ENCODE measurements at places on chromosomes 1 and 21. TPM values are rescaled to one million over a fixed set of nuclear protein-coding genes. Genes with fewer than 3 reads are reported as not detected.
A peak's percentile ranks its signal among the peaks of the same experiment; 100 is the strongest.

GRCh38 chr1:23790696-23791515, at the start of gene LYPLA2:
LYPLA2 (plus strand) TSS chr1:23791145; CDS start chr1:23792683, 1,538 bp downstream.
- DNase-seq, result peak; percentile 93

DNA sequence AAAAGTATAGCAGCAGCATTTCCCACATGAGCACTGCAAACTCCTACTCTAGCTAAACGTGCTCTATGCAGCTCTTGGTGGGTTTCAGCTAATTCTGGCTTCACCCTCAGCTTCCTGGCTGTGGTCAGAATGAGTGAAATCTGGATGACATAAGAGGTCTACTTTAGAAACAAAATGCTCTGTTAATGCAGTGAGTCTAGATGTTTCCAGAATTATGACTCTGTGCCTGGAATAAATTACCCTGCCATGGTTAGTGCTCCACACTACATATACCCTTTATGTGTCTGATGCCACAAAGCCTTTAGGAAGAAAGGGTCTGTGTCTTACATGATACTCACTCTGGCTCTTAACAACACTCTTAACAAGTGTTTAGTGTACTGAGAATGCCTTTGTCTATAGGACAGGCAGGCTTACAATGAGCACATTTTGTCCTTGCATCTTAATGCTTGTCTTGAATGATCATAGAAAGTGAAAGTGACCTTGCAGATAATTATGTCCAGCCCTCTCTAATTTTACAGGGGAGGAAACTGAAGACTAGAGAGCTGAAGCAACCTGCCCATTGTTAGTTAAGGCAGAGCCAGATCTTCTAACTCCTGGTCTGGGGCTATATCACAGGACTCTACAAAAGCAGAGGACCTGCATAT, 9.2 kb downstream of the S100A10 start:
- no peak for DNase-seq

- no peak for DNase-seq
Measured at GRCh38 chr1:6414443-6414844, 5.3 kb downstream of the HES2 start.

DNA sequence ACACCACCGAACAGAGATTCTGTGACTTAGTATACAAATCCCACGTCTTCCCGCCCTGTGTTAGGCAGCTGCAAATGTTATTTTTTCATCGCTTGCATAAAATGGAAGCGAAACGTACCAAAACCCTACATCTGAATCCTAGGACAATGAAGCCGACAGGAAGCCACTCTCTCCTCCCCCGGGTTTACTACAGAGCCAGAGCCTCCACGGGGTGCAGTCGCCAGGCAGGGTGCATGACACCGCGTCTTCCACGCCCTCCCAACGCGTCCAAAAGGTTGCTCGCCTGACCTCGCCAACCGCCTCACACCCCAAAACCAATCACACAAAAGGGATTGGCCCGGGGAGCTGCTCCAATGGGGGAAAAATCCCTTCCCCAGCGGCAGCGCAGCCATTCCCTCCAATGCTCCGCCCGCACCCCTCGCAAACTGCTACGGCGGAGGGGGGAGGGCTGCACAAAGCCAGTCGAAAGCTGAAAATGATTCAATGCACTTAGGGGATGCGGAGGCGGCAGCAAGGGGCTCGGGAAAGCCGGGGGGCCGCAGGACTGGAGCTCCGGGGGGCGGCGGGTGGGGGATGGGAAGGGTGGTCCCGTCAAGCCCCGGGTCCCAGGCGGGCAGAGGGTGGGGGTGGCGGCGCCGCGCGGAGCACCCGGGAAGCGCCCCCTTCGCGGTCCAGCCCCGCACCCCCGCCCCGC, 701 bp downstream of the CEP170 start:
- DNase-seq, result peak; percentile 53

Gene ARHGAP29
- polyA plus RNA-seq, result 94.3 TPM

- DNase-seq, result no peak
Measured at GRCh38 chr1:36920371-36920770, 113.9 kb downstream of the GRIK3 start.

GRCh38 chr1:26372039-26372438, 511 bp downstream of the ZNF683 start:
- DNase-seq, result no peak

DNA sequence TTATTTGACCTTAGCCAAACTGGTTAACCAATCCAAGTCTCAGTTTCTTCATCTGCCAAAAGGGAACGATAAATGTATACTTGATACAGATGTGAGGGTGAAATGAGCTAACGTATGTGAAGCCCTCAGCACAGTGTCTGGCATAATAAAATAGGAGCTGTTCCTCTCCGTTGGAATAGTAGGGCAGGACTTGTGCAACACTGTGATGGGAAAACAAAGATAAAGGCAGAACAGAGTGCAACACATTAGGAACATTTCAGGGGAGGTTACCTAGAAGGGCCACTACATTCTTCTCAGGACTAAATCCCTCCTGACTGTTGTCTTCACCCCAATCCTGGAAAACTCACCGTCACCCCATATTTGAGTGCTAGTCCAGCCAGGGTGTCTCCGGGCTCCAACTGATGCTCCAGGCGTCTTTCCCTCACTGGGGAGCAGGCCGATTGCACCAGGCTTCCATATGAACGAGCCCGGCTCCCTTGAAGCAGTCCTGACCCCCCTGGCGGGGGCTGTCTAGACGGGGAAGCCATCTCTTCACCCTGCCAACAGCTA, 896 bp downstream of the LYSMD1 start:
- DNase-seq, result no peak

Gene EXO1
- polyA plus RNA-seq, result 14.4 TPM

DNA sequence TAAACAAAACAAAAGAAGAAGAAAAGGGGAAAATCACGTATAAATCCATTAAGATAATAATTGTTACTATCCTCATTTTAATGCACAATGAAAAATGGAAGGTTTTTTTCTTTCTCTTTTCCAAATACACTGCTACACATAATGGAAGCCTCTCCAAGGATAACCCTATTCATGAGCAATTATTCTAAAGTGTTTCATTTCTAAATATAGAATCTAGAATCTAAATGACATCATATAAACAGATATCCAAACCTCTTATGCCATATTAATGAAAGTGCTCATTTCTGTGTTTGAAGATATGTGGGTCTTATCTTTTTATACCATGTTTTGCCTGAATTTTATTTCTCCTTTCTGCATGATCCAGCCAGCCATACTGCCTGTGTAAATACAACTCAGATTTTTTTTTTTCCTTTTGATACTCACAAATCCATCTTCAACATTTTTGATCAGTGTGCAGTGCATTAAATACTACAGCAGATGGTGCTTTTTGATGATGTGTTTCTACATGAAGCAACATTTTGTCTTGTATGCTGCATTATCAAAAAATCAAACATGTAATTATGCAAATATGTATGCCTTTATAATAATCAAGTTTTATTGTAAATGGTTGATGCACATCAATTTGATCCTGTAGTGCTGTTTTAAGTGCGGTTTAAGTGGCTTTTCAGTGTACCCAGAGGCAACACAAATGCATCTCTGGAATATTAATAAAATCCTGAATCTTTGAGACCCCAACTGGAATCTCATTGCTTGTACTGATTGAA, 625.6 kb upstream of the PTBP2 start:
- no peak for DNase-seq

- no peak for DNase-seq
Measured at GRCh38 chr1:59703918-59704378, 110.8 kb upstream of the HOOK1 start.

Gene LINGO4
- not detected for polyA plus RNA-seq

Gene KCNJ15
- 252 TPM for polyA plus RNA-seq

- DNase-seq, result peak; percentile 29
Measured at GRCh38 chr1:235843461-235843961, 23.2 kb downstream of the LYST start.

Gene CHODL
- polyA plus RNA-seq, result 32.7 TPM

Gene KRTAP21-2
- polyA plus RNA-seq, result not detected

Gene TNFRSF4
- 2.7 TPM for polyA plus RNA-seq

GRCh38 chr1:45334308-45335245, 5.4 kb upstream of the TOE1 start:
- DNase-seq, result no peak

Gene KRTAP10-8
- polyA plus RNA-seq, result not detected

DNA sequence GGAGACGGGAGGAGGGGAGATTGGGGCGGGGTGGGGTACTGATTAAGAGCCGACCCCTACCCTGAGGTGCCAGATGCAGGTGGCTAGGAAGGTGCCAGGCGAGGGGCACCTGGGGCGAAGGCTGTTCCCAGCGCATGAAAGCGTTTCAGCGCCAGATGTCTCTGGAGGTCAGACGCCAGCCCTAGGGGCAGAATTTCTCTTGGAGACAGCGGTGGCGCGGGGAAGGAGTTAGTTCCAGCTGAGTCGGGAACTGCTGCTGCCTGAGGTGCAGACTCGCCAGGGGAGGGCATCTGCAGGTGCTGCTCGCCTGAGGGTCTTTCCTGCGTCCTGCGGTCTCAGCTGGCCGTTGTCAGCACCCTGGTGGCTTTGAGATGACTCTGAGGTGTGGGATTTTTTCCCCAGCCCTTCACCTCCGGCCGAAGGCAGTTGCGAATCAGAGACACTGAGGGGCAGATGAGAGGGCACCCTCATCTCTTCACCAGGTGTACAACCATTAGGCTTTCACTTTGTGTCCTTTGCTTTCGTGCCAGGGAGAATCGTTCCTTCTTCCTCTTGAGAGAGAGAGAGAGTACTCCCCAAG, 539 bp downstream of the CGN start:
- DNase-seq, result no peak

GRCh38 chr1:233111731-233112130, 161.3 kb downstream of the NTPCR start:
- no peak for DNase-seq

Gene WDR4
- polyA plus RNA-seq, result 17.5 TPM

DNA sequence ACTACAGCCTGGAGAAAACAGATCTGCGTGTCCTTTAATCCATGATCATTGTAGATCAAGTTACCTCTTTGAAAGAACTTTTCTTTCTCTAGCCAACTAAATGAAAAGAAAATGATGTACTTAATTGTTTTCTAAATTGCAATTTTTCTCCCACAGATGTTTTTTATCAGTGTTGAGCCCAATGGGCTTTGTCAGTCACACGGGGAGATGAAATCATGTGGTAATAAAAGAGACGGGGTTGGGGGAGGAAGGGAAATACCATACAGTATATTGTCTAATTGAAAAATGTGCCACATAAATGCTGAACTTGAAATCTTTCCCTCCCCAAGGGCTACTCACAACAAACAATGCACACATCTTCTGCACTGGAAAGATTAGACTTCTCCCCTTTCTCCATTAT, 58.4 kb downstream of the NTMT2 start:
- peak; percentile 30 for DNase-seq

DNA sequence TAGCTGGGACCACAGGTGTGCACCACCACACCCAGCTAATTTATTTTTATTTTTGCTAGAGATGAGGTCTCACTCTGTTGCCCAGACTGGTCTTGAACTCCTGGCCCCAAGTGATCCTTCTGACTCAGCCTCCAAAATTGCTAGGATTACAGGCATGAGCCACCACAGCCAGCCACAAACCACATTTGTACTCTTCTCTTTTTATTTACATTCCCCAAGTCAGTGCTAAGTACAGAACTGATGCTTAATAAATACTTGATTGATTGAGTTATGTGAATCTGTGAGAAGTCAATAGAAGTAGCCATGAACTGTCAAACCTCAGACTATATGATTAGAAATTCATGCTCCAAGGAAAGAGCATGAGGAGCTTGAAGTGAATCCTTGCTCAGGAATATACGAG, 48.5 kb upstream of the S1PR1 start:
- no peak for DNase-seq

DNA sequence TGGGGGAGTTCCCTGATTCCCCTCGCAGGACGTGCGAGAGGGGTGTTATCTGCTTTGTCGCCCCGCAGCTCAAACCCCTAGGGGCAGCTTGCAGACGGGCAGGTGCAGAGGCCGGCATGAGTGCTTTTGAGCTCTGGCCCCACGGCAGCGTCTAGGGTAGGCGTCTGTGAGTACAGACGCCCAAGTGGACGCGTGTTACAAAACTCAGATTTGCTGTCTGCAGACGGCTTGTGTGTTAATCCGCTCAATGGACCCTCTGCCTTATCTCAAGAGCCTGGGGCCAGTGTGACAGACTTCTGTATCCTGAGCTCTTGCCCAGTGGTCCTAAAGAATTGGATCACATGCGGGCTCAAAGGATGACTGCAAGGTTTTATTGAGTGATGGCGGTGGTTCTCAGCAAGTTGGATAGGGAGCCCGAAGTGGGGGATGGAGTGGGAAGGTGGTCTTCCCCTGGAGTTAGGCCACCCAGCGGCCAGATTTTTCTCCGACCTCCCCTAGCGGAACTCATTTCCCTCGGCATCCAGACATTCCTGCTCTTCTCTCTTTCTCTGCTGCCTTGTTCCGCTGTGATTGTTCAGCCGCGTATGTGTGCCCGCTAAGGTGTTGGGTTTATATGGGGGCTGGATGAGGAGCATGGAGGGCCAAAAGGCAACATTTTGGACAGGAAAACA, 9.4 kb downstream of the CFHR4 start:
- DNase-seq, result no peak

DNA sequence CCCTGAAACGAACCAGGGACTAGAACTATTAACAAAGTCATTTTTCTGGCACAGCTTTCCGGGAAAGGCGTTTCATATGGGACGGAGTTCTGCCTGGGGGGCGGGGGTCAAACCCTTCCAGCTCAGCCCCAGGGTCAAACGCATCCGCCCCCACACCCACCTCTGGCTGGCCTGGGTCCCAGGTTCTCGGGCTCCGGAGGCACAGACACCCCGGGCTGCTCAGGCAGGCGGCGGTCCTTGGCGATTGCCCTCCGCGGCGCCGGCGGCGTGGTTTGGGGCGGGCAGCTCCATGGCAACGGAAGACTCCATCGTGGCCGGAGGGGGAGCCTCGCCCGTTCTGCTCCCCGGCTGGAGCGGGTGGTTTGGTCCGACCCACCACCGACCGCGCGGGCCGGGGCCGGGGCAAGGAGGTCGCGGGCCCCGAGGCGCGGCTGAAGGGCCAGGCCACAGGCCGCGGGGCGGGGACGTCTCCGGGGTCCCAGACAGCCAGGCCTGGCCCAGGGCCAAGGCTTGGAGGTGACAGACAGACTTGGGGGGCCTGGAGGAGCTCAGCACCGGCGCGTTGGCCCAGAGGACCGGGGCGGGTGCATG, at the start of gene CFAP74:
TSS of gene CFAP74 (minus strand) at position 246 of the 591 bp plus-strand sequence. CDS start 12,830 bp downstream, outside the sequence.
- DNase-seq, result no peak

DNA sequence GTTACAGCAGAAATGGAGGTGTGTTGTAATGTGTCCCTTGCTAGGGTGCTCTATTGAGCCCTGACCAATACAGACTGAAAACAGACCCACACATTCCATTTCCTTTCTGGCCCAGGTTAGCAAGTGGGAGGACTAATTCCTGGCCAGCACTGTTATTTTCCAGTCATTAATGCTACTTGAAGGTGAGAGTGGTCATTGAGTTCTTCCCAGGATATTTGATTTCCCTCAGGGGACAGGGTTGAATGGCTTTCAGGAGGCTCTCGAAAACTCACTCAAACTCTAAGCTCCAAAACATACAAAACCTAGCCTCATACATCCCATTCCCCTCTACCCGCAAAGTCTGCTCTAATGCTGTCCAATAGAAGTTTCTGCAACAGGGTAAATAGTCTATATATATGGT, 6.2 kb downstream of the LRRC52 start:
- peak; percentile 9 for DNase-seq

GRCh38 chr1:31869449-31869848, 53.6 kb upstream of the SPOCD1 start:
- DNase-seq, result no peak

Gene FOXO6
- 2.3 TPM for polyA plus RNA-seq

GRCh38 chr1:78070758-78071157, 25.0 kb downstream of the GIPC2 start:
- no peak for DNase-seq

All from renal pelvis (tissue), 12 donors.